ENCODE measurements at places on chromosomes 4 and X.

GRCh38 chr4:1383728-1384591 lies 22.3 kb downstream of the NKX1-1 start:
- no peak for DNase-seq

DNA sequence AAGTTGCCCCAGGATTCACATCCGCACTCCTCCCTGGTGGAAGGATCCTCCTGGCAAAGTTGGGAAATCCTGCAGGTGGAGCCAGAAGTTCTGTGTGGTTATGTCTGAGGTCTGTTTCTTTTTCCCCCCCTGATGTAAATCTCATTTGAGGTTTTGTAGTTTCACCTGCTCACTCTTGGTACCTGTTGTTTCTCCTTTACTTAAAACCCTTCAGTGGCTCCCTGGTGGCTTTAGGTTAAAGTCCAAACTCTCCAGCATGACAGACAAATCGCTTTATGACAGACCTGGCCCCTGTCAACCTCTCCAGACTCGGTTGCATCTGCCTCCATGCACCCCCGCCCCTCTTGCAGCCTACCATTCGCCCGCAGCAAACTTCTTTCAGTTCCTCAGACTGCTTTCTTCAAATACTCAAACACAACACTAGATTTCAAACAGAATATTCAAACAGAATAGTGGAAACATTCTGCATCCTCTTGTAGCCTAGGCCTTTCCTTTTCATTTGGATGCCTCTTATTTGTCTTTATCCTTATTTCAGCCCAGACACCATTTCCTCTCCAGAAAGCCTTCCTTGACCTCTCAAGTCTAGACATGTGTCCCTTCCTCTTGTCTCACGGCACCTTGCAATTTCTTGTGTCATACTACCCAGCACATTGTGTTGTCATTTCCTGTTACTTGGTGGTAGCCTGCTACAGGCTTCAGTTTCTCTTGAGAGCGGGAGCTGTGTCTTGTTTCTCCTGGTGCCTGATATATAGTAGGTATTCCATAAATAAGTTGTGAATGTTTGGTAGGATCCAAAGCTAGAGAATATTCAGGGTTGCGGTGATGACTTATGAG lies 24.8 kb downstream of the IL13RA1 start:
- no peak for DNase-seq

GRCh38 chr4:7654550-7655445 lies 220.1 kb upstream of the PSAPL1 start:
- no peak for DNase-seq

DNA sequence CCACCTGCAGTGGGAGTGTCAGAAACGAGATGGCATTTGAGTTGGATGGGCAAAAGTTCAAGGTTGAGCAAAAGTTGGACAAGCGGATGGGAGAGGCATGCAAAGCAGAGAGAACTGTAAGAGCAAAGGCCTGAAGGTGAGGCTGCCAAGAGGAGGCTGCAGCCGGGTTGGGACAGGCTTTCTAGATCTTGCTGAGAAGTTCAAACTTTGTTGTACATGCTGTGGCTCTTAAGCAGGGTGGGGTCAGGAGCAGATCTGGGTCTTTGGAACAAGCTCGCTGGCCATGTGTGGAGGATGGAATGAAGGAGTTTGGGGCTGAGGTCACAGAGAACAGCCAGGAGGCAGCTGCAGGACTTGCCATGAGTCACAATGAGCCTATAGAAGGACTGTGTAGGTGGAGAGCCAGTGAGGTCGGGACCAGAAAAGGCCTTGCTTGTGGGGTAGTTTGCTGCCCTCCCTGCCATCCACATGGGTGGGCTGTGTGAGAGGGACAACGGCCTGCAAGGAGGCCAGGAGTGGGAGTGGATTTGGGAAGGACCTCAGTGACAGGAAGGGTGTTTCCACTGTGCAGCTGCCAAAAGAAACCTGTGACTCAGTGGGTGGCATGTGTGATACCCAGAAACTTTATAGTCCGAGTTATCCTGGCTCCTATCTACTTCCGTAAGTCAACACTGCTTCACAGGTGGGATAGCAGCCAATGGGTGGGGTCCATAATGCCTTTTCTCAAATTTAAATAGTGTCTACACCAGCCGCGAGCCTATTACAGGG lies 210.4 kb downstream of the MID1IP1 start:
- no peak for DNase-seq

- no peak for DNase-seq
Observed at GRCh38 chrX:73728602-73729001, 165.6 kb downstream of the CHIC1 start.

DNA sequence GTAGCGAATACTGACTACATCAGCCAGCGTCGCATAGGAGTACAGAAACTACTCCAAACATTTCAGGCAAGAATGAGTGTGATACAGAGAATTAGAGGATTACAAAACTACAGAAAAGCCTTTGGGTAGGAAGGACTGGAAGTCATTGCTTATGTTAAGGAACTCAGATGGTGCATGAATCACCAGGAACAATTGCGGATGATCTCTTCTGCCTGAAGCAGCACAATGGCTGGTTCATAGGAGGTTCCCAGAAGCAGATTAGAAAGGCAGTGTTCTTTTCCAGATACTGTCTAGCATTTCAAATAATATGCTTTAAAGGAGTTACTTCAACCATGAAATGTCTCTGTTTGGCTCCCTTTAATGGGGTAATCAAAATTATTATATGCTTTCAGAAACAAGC lies 42.5 kb upstream of the MAP9 start:
- no peak for DNase-seq

GRCh38 chr4:156523492-156523891 lies 448.1 kb downstream of the PDGFC start:
- DNase-seq: no peak

- DNase-seq: no peak
Observed at GRCh38 chrX:118945921-118946320, 28.5 kb upstream of the LONRF3 start.

DNA sequence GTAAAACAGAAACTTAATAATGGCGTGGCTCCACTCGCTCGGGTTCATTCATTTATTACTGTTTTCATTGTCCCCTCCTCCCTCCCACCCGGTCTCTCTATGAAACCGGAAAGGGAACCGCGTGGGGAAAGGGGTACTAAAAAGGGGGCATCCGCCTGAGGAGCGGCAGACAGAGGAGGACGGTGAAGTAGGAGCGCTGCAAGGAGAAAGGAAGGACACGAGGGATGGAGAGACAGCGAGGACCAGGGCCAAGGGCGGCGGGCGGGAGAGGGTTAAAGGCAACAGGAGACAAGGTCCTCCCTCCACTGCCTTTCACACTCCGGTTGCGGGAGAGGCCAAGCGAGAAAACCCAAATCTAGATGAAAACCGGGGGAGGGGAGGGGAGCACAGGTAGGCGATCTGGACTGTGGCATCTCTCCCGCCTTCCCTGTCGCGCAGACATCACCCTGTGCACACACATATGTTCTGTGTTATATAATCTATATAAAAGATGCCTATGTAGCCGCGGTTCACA lies 829 bp downstream of the ELOVL6 start:
- peak; percentile 43 for DNase-seq

GRCh38 chr4:152259866-152260265 lies 276.0 kb downstream of the FBXW7 start:
- no peak for DNase-seq

DNA sequence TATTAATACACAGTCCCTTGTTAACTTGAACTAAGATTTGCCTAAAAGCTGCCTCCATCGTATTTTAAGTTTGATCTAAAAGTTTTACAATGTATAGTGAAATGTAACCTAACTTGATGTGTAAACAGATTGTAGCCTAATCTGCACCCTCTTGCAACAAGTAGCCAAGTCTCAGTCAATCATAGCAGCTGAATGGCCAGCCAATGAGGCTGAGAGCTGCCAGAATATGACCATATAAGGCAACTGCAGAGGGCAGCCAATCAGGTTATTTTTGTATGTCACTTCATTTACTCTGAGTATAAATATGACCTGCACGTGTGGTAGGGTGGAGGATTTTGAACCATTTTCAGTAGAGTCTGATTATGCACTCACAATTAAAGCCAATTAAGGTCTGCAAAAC lies 51.2 kb upstream of the SPANXN3 start:
- no peak for DNase-seq

- no peak for DNase-seq
Observed at GRCh38 chr4:31236020-31236638, 516.0 kb downstream of the PCDH7 start.

- DNase-seq: no peak
Observed at GRCh38 chr4:87073199-87074120, 138.6 kb downstream of the AFF1 start.

DNA sequence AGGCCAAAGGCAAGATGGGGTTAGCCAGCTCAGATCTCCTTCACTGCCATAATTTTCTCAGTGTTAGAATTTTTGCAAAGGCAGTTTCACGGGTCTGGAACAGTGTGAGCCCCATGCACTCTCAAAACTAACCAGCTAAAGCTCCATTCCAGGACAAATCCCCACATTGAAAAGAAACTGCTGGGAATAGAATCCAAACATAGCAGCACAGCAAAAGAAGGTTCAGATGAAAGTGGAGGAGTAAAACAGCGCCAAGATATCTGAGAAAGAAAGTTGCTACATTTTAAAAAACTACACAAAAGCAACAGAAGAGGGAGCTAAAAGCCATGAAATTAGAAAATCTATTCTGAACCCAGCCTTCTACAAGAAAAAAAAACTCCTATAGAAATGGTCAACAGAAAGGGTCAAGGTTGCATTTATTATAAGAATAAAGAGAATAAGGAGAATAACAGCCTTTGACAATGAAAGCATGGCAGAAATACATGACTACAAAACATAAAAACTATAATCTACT lies 39.6 kb upstream of the SLC7A3 start:
- no peak for DNase-seq

- no peak for DNase-seq
Observed at GRCh38 chrX:12488771-12489170, 302.4 kb upstream of the PRPS2 start.

DNA sequence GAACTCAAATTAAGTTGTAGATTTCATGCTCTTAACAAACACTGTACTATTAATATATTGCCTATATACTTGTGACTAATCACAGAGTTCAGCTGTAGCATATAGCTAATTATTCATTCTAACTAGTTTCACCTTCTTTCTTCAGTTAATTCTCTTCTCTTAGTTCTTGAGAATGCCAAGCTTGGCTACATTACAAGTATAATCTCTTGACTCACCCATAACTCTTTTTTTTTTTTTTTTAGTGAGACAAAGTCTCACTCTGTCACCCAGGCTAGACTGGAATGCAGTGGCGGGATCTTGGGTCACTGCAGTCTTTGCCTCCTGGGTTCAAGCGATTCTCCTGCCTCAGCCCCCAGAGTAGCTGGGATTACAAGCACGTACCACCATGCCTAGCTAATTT lies 5.4 kb downstream of the KLHL5 start:
- no peak for DNase-seq

DNA sequence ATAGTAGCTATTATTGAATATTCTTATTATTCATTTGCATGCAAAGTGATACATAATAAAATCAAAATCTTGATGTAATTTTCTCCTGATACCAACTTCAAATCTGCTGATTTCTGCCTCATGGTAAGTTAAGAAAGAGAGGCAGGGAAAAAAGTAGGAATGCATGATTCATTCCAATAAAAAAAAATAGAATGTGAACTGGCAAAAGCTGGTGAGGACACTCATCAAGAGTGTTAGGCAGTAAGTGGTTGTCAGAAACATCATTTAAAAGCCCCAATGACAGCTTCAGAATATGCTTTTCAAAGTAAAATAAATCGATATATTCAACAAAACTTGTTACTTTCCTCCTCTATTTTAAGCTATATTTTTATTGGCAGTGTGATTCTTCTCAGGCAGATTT lies 979.1 kb downstream of the TECRL start:
- no peak for DNase-seq

GRCh38 chr4:125489952-125490690 lies 175.4 kb downstream of the FAT4 start:
- no peak for DNase-seq

DNA sequence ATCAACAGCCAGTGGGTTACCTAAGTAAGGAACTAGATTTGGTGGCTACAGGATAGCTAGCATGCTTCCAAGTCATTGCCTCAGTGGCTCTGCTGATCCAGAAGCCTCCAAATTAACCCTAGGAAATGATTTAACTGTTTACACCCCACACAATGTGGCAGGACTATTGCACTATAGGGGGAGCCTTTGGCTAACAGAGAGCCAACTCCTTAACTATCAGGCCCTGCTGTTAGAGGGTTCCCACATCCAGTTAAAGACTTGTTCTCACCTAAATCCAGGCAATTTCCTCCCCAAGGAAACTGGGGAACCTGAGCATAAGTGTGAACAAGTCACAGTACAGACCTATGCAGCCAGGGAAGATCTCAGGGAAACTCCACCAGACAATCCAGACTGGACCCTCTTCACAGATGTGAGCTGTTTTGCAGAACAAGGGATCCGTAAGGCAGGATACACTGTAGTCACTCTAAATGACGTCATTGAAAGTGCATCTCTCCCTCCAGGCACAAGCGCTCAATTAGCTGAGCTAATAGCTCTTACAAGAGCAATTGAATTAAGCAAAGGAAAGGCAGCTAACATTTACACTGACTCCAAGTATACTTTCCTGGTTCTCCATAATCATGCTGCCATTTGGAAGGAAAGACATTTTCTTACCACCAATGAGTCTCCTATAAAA lies 185.3 kb upstream of the SPOCK3 start:
- DNase-seq: no peak

DNA sequence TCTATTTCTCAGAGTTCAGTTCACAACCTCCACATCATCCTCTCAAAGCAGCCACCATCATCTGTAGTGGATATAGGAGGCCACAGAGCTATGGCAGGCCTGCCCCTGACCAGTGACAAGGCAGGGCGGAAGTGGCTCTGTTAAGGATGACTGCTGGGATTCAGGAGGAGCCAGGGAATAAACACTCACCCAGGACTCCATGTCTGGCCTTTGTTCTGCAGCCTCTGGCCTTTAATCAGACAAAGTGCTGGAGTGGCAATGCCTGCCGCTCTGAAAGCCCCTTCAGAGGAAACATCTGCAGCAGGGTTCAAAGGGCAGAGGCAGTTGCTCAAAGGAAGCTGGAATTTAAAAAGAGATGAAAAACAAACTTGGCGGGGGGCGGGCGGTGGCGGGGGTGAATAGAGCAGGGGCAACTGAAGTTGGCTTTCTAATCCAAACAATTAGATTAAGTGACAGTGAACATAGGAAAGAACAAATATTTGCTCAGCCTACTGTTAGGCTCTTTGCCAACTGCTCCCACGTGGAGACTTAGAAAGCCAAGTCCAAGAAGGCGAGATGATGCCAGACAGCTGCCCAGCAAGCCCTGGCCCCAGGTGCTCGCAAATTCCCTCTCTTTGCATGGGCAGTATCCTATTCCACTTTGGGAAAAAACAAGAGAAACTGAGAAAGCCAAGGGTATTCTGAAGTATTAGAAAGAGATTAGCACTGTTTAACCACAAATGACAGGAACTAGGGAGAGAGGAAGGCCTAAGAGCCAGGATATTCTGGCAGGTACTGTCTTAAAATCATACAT lies 5.5 kb downstream of the MPP1 start:
- DNase-seq: no peak

- no peak for DNase-seq
Observed at GRCh38 chr4:10722957-10723356, 38.4 kb upstream of the CLNK start.

- no peak for DNase-seq
Observed at GRCh38 chr4:6887591-6888371, 21.8 kb upstream of the TBC1D14 start.

GRCh38 chrX:2451501-2452316 lies 49.1 kb downstream of the DHRSX start:
- DNase-seq: no peak

- no peak for DNase-seq
Observed at GRCh38 chr4:183356173-183356830, 34.1 kb upstream of the CLDN24 start.
